ENCODE measurements at places on chromosomes 1 and 21. TPM values are rescaled to one million over a fixed set of nuclear protein-coding genes. Genes with fewer than 3 reads are reported as not detected.
A peak's percentile ranks its signal among the peaks of the same experiment; 100 is the strongest.

GRCh38 chr21:38955495-38955894 is 149.8 kb downstream of the ETS2 start:
- no peaks in the 10 kb centered on the region for H3K4me1 ChIP-seq
- no peaks in the 10 kb centered on the region for H3K27me3 ChIP-seq

- H3K27me3 ChIP-seq: no peaks in the 10 kb centered on the region
- DNase-seq: no peak
- H3K36me3 ChIP-seq: no peaks in the 10 kb centered on the region
- H3K4me1 ChIP-seq: no peaks in the 10 kb centered on the region
- no peak overlapping the region for H3K4me3 ChIP-seq
Measured at GRCh38 chr1:176826265-176826664, 338.2 kb downstream of the ASTN1 start.

DNA sequence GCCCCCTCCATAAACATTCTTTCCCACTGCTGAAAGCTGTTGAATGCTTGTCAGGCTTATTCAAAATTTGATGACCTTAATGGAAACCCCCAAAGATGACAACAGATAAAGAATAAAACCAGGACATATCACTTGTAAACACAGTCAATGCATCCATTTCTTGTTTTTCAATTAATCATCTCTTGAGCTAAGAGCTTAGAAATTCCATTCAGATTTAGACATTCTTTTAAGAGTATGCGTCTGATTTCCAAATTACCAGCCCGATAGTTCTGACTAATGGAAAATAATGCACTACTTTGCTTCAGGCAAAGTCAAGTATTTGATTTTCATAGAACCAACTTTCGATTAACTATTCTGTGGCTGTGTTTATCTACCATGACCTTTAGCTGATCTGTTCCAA is 100.6 kb upstream of the RUNX1 start:
- no peak for DNase-seq
- no peaks in the 10 kb centered on the region for H3K4me1 ChIP-seq
- H3K36me3 ChIP-seq: no peaks in the 10 kb centered on the region
- H3K27me3 ChIP-seq: no peaks in the 10 kb centered on the region
- no peak overlapping the region for H3K4me3 ChIP-seq

GRCh38 chr1:107695341-107695740 is 269.6 kb downstream of the VAV3 start:
- no peaks in the 10 kb centered on the region for H3K27me3 ChIP-seq
- no peaks in the 10 kb centered on the region for H3K36me3 ChIP-seq
- no peaks in the 10 kb centered on the region for H3K4me1 ChIP-seq
- DNase-seq: no peak

DNA sequence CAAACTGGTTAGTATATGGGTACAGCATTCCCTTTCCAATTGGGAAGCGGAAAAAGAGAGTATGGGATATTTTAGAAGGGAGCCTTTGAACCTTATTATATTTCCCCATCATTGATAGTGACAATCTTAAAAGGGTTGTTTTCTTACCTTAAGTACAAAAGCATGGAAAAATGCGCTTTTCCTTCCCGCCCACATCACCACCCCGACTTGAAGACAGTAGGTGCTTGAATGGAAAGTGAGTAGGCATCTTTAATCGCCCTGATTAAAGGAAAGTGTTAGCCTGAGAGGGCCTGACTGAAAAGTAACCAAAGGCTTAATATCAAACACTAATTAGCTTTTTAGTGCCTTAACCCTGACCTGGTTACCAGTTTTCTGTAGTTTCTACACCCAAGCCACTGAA is 15.4 kb downstream of the GGPS1 start:
- peaks cover 8% of the 10 kb centered on the region for H3K36me3 ChIP-seq
- no peak overlapping the region for H3K27ac ChIP-seq
- H3K4me1 ChIP-seq: no peaks in the 10 kb centered on the region
- H3K27me3 ChIP-seq: no peaks in the 10 kb centered on the region

DNA sequence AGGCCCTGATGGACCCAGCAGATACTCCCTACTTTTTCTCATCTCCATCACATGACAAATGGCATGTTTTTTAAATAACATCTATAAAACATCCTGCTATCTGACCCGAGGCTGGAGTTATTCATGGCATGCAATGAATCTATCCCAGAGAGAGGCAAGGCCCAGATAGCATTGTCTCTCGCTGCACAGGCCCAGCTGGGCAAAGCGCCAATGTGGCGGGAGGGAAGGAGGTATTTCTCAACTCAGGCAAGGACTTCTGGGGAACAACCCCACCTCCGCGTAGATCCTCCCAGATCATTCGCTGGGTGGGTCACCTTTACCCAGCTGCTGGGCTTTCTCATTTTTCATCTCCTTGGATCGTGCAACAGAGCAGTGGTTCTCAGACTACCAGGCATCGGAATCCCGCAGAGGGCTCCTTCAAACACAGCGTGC is 59.8 kb downstream of the ERG start:
- H3K36me3 ChIP-seq: no peaks in the 10 kb centered on the region
- H3K4me3 ChIP-seq: no peak overlapping the region
- no peaks in the 10 kb centered on the region for H3K27me3 ChIP-seq
- H3K4me1 ChIP-seq: no peaks in the 10 kb centered on the region

- H3K27ac ChIP-seq: peak overlapping the region; percentile 99
- no peak overlapping the region for H3K4me3 ChIP-seq
- no peaks in the 10 kb centered on the region for H3K36me3 ChIP-seq
- no peak for DNase-seq
Measured at GRCh38 chr1:8216005-8216404, 101.9 kb upstream of the SLC45A1 start.

GRCh38 chr1:154955039-154955717 is 721 bp downstream of the PBXIP1 start:
- H3K4me3 ChIP-seq: peak overlapping the region; percentile 78
- H3K27me3 ChIP-seq: no peaks in the 10 kb centered on the region
- no peaks in the 10 kb centered on the region for H3K36me3 ChIP-seq

DNA sequence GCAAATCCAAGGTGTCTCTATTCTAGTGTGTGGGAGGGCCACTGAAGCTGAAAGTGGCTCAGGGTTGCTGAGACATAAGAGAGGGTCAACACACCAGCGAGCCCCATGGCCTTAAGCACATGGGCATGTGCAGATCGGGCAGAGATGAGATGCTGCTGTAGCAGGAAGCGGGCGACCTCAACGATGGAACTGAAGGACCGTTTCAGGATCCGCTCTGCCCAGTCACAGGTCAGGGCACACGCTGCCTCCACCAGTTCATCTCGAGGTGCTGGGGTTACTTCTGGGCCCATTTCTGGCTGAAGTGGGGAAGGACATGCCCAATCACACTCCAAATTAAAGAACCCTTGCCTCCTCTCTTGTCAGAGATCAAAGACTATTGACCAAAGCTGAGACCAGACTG is 3.5 kb downstream of the RFX5 start:
- H3K4me1 ChIP-seq: peaks cover 18% of the 10 kb centered on the region
- H3K4me3 ChIP-seq: no peak overlapping the region
- H3K27ac ChIP-seq: no peak overlapping the region
- peaks cover 8% of the 10 kb centered on the region for H3K36me3 ChIP-seq
- H3K27me3 ChIP-seq: no peaks in the 10 kb centered on the region
- no peak for DNase-seq

- H3K4me1 ChIP-seq: no peaks in the 10 kb centered on the region
- H3K4me3 ChIP-seq: no peak overlapping the region
- no peak for DNase-seq
- no peaks in the 10 kb centered on the region for H3K27me3 ChIP-seq
- no peak overlapping the region for H3K27ac ChIP-seq
Measured at GRCh38 chr1:78280626-78281025, 210.1 kb upstream of the PTGFR start.

- no peak overlapping the region for H3K27ac ChIP-seq
- H3K4me1 ChIP-seq: no peaks in the 10 kb centered on the region
- DNase-seq: no peak
- no peaks in the 10 kb centered on the region for H3K27me3 ChIP-seq
Measured at GRCh38 chr1:69313118-69313517, 254.6 kb upstream of the LRRC7 start.

The VWA1 gene
- 858 TPM for total RNA-seq

The CFH gene
- total RNA-seq: 0.36 TPM

The UMODL1 gene
- 0.18 TPM for total RNA-seq

The TRIM45 gene
- total RNA-seq: 4.7 TPM

The OLFML2B gene
- total RNA-seq: 1.5 TPM

The ELAVL4 gene
- not detected for total RNA-seq
